ENCODE measurements at places on chromosomes 7 and 10. TPM values are rescaled to one million over a fixed set of nuclear protein-coding genes. Genes with fewer than 3 reads are reported as not detected.

TFR2 gene
- 2.7 TPM for polyA plus RNA-seq

AGAP9 gene
- polyA plus RNA-seq: 0.23 TPM

TRIM56 gene
- 22.0 TPM for polyA plus RNA-seq

GSTO2 gene
- 0.60 TPM for polyA plus RNA-seq

ASAH2 gene
- 0.94 TPM for polyA plus RNA-seq

FAM25A gene
- not detected for polyA plus RNA-seq

All from CD8-positive, alpha-beta memory T cell (primary cell).